Right renal cortex interstitium (tissue), 3 donors: ENCODE measurements at places on chromosomes 7 and 10. TPM values are rescaled to one million over a fixed set of nuclear protein-coding genes. Genes with fewer than 3 reads are reported as not detected.

NME8 gene
- 0.47 TPM for polyA plus RNA-seq

LRRD1 gene
- polyA plus RNA-seq = 0.29 TPM

DNA sequence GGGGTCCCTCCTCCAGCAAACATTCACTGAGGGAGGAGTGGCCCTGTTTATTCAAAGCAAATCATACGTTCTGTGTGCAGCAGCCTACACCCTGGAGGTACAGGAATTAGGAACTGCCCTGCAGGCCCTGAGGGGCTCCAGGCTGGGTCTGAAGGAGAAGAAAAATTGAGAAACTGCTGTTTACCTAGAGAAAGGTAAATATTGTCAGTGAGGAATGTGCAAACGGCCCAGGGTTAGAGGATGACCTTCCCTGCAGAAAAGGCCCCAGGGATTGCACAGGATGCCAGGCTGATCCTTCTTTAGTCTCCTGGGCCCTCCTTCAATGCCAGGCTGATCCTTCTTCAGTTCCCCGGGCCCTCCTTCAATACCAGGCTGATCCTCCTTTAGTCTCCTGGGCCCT is 5.7 kb downstream of the CALML5 start:
- DNase-seq = no peak

- DNase-seq = no peak
Measured at GRCh38 chr7:4273566-4274230, 408.4 kb upstream of the FOXK1 start.

DDX21 gene
- 58.1 TPM for polyA plus RNA-seq

C1GALT1 gene
- polyA plus RNA-seq = 46.8 TPM

DNA sequence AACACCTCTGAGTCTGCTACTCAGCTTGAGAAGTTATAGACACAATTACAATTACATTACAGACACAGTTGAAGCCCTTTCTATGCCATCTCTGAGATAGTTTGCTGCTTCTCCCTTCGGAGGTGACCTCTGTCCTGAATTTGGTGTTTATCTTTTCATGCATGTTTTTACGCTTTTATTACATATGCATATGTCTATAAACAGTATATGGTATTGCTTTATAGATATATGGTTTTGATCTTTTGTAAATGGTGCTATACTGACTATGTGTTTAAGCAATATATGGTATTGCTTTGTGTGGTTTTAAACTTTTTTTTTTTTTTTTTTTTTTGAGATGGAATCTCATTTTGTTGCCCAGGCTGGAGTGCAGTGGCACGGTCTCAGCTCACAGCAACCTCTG is 48.4 kb downstream of the HK1 start:
- DNase-seq = no peak

DNA sequence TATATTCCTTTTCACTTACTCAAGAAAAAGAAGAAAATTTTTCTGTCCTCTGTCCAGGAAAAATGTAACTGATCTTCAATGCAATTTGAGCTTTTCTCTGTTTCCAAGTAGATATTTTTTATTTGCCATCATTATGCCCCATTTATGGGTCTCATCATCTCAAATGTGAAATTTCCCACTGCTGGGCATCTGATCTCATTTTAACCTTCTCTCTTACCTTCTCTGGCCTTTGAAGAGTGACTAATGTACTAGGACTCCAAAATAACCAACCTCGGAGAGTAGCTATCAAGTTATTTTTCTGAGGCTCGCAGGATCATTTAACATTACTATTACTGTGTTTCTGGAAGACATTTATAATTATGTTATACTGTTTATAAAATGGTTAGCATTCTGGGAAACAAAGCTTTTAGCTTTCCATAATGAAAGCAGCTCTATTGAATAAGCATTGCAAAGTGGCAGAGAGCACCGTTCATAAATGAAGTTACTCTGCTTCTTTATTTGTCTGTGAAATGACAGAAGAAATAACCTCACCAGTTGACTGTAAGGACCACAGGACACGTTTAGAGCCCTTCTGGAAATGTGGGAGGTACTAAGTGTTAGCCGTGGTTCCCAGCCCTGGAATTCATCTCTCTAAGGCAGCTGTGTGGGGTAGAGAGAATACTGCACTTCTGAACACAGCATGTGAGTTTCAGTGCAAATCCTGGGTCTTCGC is 33.3 kb upstream of the NMT2 start:
- DNase-seq = no peak

- DNase-seq = no peak
Measured at GRCh38 chr7:113292105-113292504, 173.8 kb upstream of the SMIM30 start.
